ENCODE measurements at places on chromosomes 11 and 22.

- DNase-seq, result peak; percentile 42
Measured at GRCh38 chr11:22787551-22788162, 41.9 kb downstream of the SVIP start.

- no peak for DNase-seq
Measured at GRCh38 chr11:95531116-95531515, 258.5 kb downstream of the FAM76B start.

DNA sequence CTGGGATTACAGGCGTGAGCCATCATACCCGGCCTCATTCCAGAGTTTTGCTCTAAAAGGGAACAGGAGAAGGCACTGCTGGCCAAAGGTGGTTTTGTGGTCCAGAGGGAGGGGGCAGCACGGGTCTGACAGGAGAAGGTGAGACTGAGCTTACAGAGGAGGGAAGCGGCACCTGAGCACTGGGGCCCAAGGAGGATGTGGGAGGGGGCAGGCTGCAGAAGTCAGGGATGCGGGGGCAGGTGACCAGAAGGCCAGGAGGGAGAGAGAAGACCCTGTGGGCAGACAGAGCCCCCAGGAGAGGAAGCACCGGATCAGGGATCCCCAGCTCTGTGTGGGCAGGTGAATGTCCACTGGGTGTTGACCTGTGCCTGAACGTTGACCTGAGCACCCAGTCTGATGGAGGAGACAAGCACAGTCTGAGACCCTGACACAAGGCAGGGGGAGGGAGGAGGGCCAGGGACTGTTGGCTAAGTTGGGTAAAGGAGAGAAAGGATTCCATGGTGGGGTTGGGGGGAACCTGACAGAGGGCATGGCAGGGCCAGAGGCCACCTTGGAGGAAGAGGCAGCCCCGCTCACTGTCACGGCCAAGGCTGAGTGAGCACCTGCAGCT, 12.0 kb upstream of the PRR5 start:
- no peak for DNase-seq

GRCh38 chr11:62687508-62688396, 1.6 kb downstream of the LRRN4CL start:
- DNase-seq, result no peak

- DNase-seq, result no peak
Measured at GRCh38 chr11:6992457-6993417, 27.4 kb downstream of the ZNF214 start.

GRCh38 chr11:66464916-66465315, 1.8 kb upstream of the PELI3 start:
- DNase-seq, result no peak
